ENCODE measurements at places on chromosomes 1 and 21.

- H3K27ac ChIP-seq, result no peak overlapping the region
- no peaks in the 10 kb centered on the region for H3K36me3 ChIP-seq
- H3K4me3 ChIP-seq, result no peak overlapping the region
- no peaks in the 10 kb centered on the region for H3K4me1 ChIP-seq
- no peak for DNase-seq
- H3K27me3 ChIP-seq, result no peaks in the 10 kb centered on the region
These were observed 102.7 kb downstream of the RUNX1 start for GRCh38 chr21:34946385-34946840.

- peaks cover 60% of the 10 kb centered on the region for H3K36me3 ChIP-seq
- no peak overlapping the region for H3K27ac ChIP-seq
- no peak for DNase-seq
- peaks cover 6% of the 10 kb centered on the region for H3K4me1 ChIP-seq
- H3K4me3 ChIP-seq, result no peak overlapping the region
These were observed 9.3 kb downstream of the ATP1A2 start for GRCh38 chr1:160124705-160125478.

GRCh38 chr21:42332557-42333317, 17.5 kb upstream of the TFF3 start:
- no peak for DNase-seq
- no peak overlapping the region for H3K4me3 ChIP-seq
- no peaks in the 10 kb centered on the region for H3K36me3 ChIP-seq
- H3K27ac ChIP-seq, result no peak overlapping the region

- H3K36me3 ChIP-seq, result peaks cover 43% of the 10 kb centered on the region
- H3K27me3 ChIP-seq, result no peaks in the 10 kb centered on the region
- H3K4me1 ChIP-seq, result no peaks in the 10 kb centered on the region
- no peak overlapping the region for H3K27ac ChIP-seq
These were observed 19.7 kb upstream of the AHCTF1 start for GRCh38 chr1:246951413-246951812.

GRCh38 chr1:46486432-46487015, 3.1 kb upstream of the DMBX1 start:
- H3K4me1 ChIP-seq, result no peaks in the 10 kb centered on the region
- H3K27me3 ChIP-seq, result peaks cover 93% of the 10 kb centered on the region
- no peak for DNase-seq

DNA sequence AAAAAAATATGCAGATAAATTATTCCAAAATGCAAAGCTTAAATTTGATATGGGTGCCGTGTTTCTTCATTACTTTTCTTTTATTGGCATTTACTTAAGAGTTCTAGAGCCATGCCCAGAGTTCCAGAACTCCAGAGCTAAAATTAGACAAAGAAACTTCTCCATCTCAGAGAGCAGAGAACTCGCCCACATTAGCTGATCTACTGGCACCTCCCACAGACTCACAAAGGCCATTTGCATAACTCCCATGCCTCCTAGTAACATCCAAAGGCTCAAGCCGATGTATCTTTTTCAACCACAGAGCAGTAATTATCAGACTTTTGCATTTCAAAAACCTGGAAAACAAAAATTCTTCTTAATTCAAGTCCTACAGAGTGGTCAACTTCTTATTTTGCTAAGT, 323.8 kb upstream of the ST6GALNAC5 start:
- H3K4me3 ChIP-seq, result no peak overlapping the region
- no peaks in the 10 kb centered on the region for H3K27me3 ChIP-seq
- H3K4me1 ChIP-seq, result peaks cover 8% of the 10 kb centered on the region
- H3K36me3 ChIP-seq, result no peaks in the 10 kb centered on the region

GRCh38 chr1:93569489-93569888, 112.1 kb downstream of the BCAR3 start:
- peaks cover 97% of the 10 kb centered on the region for H3K36me3 ChIP-seq
- H3K27ac ChIP-seq, result no peak overlapping the region
- H3K4me3 ChIP-seq, result no peak overlapping the region
- peaks cover 7% of the 10 kb centered on the region for H3K4me1 ChIP-seq
- no peak for DNase-seq
- no peaks in the 10 kb centered on the region for H3K27me3 ChIP-seq

DNA sequence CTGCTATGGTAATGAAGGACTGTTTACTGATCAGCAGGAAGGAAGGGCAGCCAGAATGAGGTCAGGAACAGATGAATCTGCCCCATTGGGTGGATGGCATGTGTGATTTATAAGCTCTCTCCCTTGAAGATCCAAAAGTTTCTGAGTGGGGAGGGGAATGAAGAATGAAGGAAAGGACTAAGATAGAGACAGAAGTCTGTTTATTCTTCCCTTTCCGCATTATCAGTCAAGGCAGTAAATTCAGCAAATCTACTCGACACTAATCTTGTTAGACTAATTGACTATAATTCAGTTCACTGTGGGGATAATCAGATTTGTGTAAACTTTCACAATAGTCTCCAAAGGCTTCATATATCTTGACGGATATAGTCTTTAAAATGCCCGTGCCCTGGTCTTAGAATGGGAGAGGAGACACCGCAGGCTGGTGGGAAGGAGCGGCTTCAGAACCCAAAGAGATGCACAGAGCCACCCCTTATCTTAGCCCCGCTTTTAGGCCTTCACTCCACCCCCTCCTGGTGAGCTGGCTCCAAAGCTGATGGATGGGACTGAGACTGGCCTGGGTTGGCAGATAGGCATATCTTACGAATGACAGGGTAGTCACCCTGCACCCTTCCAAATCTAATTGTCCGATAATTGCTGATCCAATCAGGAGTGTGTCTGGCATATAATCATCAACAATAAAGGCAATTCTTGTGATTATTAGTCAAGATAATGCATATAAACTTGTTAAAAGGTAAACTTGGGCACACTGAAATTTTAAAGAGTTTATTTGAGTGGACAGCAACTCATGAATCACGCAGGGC, 76.0 kb upstream of the PPM1J start:
- H3K4me3 ChIP-seq, result no peak overlapping the region
- H3K27ac ChIP-seq, result no peak overlapping the region
- no peak for DNase-seq
- H3K27me3 ChIP-seq, result no peaks in the 10 kb centered on the region
- H3K4me1 ChIP-seq, result peaks cover 2% of the 10 kb centered on the region
